ENCODE measurements at places on chromosomes 11 and 22.

DNA sequence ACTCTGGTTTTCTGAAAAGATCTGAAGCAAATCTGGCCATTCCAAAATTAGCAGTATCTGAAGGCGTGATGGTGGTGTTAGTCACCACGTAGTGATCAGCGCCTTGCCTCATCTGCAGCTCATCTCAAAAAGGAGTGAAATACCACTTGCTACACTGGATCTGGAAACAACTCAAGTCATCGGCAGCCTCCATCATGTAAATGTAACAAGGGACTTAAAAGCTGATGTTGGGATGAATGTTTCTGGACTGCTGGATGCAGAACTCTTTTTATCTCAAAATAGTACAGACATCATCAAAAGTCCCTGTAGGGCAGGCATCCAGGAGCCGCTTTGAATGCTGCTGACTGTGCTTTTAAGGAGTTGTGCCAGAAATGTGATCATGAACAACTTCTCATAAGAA lies 14.1 kb upstream of the APLP2 start:
- DNase-seq = no peak

- DNase-seq = no peak
Observed at GRCh38 chr22:22578702-22579424, 19.8 kb upstream of the PRAME start.

- DNase-seq = no peak
Observed at GRCh38 chr11:70862093-70862492, 390.3 kb downstream of the SHANK2 start.

DNA sequence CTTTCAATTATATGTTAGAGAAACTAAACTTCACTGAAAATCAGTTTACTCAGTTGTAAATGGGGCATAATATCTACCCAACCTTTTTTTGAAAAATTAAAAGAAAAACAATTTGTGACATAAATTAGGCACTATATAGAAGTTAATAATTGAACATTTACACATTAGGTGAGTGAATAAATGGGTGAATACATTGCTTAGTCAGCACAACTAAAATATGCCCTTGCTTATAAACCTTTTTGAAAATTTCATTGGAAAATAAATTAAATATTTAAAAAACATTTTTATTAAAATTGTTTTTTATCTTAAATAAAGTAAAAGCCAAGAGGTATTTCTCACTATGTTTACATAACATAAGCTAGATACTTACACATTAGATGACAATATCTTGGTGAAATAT lies 994.5 kb upstream of the TENM4 start:
- DNase-seq = no peak

- DNase-seq = no peak
Observed at GRCh38 chr11:65116370-65117205, 913 bp downstream of the ZNHIT2 start.

- no peak for DNase-seq
Observed at GRCh38 chr11:73454987-73455386, 78.8 kb downstream of the RELT start.

All from GDM1 (cell line).